ENCODE measurements at places on chromosomes 1 and 21.

DNA sequence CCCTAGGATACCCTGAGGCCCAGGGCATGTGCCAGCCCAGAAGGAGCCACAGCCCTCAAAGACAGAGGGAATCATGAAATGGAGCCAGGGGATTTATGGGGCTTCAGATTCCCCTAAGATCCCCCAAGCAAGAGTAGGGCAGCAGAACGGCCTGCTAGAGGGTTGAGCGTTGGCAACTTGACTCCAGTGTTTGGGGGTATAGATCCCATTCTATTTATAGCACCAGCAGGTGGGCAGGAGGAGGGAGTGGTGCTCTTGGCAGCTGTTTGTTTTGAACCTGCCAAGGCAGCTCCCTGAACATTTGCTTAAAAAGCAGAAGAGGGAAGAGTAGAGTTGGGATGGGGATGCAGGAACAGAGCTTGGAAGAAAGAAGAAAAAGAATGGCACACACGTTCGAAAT lies 33.7 kb downstream of the GLUL start:
- DNase-seq: no peak

GRCh38 chr1:15371610-15372545 lies 37.8 kb upstream of the EFHD2 start:
- no peak for DNase-seq

GRCh38 chr1:43134068-43134467 lies 38.0 kb downstream of the EBNA1BP2 start:
- no peak for DNase-seq

DNA sequence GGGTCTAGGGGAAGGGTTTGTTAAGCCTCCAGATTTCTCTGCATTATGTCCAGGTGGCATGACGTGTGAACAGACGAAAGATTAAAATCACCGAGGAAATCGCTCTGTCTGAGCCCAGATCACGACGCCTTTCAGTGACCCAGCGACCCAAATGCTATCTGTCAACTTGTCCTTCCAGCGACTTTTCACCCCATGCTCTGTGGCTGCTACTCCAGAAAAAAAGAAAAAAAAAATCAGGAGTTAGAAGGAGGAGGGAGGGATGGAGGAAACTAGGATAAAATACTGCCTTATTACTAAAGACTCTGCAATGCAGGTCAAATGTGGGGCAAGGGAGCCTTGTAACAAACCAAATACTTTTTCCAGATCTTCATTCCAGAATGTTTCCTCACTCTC lies 352.0 kb downstream of the NUF2 start:
- DNase-seq: no peak

- DNase-seq: no peak
Measured at GRCh38 chr1:236204039-236204438, 61.7 kb downstream of the GPR137B start.

- DNase-seq: no peak
Measured at GRCh38 chr1:2184531-2184930, 10.0 kb downstream of the FAAP20 start.

- no peak for DNase-seq
Measured at GRCh38 chr21:42475036-42475435, 21.0 kb downstream of the RSPH1 start.

GRCh38 chr1:54885237-54885679 lies 1.7 kb downstream of the DHCR24 start:
- no peak for DNase-seq

DNA sequence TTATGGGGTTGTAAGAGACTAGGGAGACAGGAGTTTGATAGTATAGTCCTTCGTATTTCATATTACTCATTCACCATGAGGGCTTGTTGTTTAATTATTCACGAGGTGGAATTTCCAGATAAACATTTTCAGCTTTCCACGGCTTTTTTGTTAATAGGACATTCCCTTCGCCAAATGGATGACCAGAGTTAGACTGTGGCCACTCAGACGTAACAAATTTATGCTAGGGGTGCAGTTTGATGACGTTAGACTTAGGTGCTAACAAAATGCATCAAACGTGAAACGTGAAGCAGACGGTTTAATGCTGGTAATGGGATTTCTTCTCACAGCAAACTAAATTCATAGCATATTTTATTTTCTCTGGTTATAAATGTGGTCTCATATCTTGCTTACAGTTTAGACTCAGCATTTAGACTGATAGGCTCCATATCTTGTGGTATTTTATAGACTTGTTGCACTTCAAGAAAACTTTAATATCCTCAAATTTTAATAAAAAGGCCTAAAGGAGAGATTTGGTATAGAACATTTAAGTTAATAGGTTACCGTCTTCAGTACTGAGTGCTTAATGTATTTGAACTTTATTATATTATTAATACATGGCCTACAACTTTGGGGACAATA lies 2.3 kb downstream of the DHX9 start:
- DNase-seq: no peak

DNA sequence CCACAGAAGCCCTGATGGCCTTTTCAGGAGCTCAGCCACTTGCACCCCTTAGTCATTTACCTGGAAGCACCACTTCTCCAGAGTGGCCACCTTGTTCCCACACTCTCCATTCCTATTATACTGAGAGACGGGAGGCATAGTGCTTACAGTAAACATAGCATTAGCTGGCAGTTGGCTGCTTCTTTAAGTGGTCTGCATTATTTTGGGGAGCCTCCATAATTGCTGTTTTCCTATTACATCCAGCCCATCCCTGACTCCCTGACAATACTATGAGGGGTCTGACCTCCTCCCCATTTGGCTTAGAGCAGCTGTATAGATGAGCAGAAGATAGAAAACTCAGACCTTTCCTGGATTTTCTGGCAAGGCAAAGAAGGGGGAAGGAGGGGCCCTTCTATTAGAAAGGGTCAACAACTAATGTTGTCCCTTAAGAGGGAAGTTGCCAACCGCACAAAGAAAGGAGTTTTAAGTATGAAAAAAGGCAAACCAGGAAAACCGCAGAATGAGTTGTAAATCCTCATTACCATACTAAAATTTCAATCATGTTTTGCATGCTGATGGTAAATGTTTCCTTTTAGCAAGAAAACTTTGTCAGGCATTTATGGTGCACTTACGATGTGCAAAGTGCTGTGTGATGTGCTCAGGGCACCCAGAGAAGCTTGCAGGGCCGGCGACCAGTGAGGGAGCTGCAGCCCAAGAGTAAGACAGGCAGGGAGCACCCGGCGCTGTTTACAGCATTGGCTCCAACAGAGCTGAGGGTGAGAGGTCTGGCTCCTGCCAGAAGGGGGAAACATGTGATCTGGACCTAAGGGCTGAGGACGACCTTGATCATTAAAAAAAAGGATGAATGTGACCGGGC lies 167.3 kb downstream of the ZZZ3 start:
- DNase-seq: no peak

DNA sequence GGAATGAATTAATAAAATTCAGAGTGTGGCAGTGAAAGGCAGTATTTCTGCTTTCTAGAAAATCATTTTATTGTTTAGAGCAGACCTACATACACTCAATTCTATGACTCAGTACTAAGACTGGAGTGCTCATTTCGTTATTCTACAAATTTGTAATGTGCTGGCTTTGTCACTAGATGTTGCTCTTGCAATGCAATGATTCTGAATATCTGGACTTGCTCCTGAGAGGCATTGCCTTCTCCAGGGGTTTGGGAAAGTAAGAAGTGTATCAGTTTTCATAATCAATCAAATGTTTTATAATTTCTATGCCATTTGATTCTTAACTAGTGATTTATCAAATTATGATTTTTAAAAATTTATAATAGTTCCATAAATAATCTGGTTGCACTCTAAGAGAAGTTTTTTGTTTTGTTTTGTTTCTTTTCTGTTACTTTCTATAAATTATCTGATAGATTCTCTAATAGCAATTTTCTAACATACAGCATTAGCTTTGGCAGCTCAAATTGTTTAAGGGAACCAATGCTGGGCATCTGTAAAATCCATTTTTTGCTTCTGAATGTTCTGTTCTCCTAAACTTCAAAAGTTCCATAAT lies 280.5 kb upstream of the SGIP1 start:
- DNase-seq: no peak

DNA sequence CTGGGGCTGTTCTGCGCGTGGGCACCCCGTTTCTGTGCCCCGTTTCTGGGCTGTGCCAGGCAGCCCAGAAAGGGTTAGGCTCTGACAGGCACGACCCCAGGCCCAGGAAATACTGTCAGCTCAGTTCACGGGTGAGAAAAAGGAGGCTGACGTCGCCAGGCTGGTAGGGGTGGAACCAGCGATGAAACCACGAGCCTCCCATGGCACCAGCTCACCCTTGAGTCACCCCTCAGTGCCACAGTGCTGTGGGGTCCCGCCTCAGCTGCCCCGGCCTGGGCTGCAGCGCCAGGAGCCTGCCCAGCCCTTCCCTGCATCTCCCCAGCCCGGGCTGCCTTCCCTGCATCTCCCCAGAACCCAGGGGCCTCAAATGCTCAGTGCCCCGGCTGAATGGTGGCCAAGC lies 11.5 kb downstream of the MEGF6 start:
- DNase-seq: no peak

DNA sequence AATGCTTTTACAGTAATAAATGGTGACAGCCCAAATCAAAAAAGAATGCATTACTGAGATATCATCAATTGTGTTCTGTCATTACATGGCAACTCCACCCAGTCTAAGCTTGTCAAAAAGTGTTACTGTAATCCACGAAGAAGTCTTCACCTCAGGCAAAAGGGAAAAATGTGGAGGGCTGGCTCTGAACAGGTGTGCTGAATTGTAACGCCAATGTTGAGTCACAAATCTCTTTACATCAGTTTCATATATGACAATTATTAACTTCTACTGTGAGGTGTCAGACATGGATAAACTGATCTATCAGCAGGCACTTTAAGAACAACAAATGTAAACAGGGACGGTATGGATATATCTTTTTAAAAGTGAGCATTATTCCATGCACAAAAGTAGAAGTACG lies 98.5 kb upstream of the DMRTA2 start:
- no peak for DNase-seq

GRCh38 chr1:30962609-30963508 lies 54.3 kb upstream of the SDC3 start:
- DNase-seq: no peak

DNA sequence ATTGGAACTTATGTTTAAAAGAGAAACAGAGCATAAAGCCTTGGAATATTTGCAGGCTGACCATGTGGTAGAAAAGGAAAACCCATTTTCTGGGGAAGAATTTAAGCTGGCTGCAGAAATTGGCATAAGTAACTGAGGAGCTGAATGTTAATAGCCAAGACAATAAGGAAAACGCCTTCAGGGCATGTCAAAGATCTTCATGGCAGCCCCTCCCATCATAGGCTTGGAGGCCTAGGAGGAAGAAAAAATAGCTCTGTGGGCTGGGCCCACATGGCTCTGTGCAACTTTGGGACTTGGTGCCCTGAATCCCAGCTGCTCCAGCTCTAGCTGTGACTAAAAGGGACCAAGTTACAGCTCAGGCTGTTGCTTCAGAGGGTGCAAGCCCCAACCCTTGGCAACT lies 51.5 kb downstream of the CTH start:
- no peak for DNase-seq

DNA sequence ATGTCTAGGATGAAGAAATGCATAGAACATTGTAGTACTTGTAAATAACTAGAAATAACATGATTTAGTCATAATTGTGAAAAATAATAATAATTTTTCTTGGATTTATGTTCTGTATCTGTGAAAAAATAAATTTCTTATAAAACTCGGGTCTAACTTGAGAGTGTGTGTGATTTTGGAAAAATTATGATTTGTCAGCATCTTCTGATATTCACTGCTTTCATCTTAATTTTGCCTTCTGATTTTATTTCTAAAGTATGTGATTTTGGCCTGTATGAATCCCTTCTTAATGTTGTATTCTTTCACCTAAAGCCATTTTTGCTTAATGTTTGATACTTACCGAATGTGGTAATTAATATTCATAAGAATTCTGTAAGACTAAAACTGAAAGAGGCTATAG lies 14.3 kb downstream of the IFI44 start:
- DNase-seq: no peak

GRCh38 chr1:25209516-25209915 lies 22.8 kb downstream of the SYF2 start:
- DNase-seq: no peak

DNA sequence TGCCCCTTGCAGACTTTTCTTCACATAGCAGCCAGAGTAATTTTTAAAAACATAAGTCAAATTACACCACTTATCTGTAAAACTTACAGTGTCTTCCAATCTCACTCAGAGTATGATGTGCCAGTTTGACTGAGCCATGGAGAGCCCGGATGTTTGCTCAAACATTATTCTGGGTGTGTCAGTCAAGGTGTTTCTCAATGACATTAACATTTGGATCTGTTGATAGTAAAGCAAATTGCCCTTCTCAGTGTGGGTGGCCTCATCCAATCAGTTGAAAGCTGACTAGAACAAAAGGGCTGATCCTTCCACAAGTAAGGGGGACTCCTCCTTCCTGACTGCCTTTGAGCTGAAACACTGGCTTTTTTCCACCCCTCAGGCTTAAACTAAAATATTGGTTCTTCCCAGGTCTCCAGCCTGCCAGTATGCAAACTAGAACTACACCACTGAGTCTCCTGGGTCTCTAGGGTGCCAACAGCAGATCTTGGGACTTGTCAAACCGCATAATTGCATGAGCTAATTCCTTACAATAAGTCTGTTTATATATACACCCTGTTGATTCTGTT lies 157.9 kb upstream of the CTTNBP2NL start:
- DNase-seq: no peak

- no peak for DNase-seq
Measured at GRCh38 chr1:243293941-243294722, 38.3 kb downstream of the SDCCAG8 start.

DNA sequence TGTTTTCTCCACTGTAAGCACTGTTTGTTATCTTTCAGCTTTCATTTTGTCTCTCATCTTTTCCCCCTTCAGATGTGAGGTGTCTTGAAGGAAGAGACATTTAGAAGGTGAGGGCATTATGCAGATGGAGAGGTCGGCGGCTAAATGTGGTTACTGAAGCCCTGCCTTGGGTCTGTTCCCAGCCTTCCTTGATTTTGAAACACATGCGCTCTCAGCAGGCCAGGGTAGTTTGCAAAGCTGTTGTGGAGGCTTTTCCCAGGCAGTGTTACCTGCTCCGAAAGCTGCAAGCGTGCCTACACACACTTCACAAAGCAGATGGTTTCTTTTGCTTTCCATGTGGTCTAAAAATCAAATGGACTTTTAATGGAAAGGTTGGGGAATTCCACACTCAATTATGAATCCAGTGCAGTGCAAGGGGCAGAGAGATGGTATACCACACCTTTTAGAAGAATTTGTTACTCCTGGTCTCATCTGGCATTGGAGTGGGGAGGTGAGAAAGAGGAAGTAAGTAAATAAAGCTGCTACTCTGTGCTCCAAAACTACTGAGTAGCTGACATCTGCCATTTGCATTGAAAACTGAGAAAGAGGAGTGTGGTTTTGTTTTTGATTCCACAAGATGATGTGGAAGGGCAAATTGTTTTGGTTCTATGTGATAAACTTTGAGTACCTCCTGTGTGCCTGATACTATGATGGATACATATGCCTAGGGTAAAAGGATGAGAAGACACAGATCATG lies 91.9 kb downstream of the NFIA start:
- DNase-seq: no peak

DNA sequence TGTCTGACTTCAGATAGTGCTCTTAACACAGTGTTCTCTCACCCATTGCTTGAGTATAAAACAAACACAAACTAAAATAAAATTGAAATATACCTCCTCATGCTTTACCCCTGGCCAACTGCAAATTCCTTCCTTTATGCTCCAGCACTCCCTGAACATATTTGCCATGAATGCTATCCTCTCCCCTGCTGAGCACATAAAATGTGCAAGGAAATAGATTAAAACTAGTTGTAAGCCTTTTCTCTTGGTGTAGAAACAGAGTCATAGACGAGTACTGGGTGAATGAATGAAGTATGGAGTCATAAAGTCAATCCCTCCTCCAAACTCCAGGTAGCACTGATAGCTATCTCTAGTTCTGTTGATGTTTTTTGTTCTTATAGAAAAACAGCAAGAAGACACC lies 2.6 kb downstream of the GPR161 start:
- no peak for DNase-seq

Data from activated CD8-positive, alpha-beta memory T cell treated with anti-CD3 and anti-CD28 coated beads for 4 hours (primary cell).